ENCODE measurements at places on chromosomes 5 and 9.
A peak's percentile ranks its signal among the peaks of the same experiment; 100 is the strongest.

DNA sequence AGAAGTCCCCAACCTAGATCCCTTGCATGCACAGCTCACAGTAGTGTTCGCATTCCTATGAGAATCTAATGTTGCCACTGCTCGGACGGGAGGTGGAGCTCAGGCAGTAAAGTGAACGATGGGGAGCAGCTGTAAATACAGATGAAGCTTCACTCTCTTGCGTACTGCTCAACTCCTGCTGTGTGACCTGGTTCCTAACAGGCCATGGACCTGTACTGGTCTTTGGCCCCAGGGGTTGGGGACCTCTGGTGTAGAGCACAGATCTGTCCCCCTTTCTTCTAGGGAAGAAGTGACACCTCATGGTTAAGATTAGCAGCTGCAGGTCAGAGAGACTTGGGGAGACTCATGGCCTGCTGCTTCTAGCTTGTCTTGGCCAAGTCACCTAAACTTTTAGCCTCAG, 7.1 kb downstream of the ARHGEF28 start:
- no peak for DNase-seq

DNA sequence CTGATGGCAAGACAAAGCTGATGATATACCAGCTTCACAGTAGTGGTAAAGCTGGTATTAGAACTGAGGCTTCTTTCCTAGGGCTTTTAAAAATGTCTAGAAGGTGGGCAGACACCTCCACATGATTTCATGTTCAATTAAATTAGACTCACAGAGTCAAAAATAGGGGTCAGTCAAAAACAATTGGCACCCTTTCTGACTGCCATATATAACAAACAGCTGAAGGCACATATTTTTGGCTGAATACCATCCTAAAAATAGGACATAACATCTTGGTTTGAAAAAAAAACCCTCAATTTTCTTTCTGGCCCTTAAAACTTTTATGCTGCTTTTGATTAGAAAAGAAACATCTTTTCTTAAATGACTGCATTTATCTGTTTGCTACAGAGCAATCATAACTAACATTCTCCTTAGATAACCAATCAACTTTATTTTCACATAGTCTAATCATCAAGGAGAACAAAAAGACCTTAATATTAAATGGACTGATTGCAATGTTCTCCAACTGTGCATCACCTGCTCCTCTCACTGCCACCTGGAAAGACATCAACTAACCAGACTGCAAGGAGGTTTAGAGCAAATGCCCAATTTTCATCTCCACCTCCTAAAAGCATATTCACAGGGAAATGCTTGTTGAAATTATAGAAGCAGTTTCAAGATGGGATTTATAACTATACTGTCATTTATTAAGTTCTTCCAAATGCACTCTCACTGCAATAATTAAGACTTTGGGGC, 3.2 kb downstream of the SGTB start:
- no peak for DNase-seq

DNA sequence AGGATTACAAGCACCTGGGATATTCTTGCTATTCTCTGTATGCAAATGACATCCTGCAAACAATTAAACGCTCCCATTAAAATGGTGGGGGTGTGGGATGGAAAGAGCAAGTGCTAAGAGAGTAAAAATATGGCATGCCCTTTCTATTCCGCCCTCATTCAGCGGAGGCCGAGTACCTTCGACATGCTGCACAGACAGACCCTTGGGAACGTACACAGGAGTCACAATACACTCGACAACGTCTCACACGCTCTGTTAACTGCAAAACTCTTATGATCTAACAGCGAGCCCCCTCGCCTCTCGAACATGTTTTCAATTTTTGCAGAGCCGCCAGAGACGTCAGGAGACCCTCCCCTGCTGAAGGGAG, 322.2 kb downstream of the CEMIP2 start:
- DNase-seq = no peak

DNA sequence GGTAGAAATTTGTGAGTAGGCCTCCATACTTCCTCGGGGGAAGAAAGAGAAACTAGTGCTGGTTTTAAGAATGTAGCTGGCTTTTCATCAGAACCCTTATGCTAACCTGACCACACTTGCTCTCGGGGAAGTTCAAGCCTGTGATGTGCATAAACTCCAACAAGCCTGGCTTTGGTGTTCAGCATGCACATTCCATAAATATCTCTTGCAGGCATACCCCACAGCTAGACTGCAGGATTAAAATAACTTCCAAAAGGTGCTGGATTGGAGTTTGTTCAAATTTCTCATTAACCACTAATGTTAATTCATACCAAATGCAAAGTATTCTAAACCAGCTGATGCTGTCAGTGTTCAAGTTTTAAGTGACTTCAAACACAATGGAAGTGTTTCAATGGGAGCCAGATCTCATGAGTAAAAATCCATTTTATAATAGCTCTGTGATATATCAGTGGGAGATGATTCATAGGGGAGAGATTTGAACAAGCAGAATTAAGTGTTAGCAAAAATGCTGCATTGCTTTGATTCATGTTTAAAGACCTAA, 79.4 kb downstream of the NPR3 start:
- no peak for DNase-seq

GRCh38 chr9:137269231-137269772, 8.2 kb upstream of the TOR4A start:
- DNase-seq = no peak

- no peak for DNase-seq
Observed at GRCh38 chr5:150147670-150148069, 8.0 kb downstream of the PDGFRB start.

- DNase-seq = peak; percentile 23
Observed at GRCh38 chr5:111735583-111736270, 21.3 kb downstream of the NREP start.

- no peak for DNase-seq
Observed at GRCh38 chr5:34608859-34609648, 47.1 kb upstream of the RAI14 start.

DNA sequence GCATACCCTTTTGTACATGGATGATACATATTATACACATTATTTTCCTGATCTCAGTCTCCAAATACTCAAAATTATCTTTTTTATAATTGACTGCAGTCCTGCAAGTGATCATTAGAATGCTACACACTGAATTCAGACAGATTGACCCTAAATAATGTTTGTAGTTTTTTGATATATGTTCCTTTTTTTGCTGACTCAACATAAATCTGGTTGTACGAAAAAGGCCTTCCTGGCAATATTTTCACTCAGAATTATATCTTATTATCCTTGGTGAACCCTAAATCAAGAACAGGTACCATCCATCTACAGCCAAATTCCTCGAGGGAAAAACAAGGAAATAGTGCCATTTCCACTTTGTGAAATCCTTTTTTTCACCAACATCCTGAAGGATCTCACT, 105.6 kb upstream of the RASGRF2 start:
- DNase-seq = no peak
